ENCODE measurements at places on chromosomes 1 and 21.

DNA sequence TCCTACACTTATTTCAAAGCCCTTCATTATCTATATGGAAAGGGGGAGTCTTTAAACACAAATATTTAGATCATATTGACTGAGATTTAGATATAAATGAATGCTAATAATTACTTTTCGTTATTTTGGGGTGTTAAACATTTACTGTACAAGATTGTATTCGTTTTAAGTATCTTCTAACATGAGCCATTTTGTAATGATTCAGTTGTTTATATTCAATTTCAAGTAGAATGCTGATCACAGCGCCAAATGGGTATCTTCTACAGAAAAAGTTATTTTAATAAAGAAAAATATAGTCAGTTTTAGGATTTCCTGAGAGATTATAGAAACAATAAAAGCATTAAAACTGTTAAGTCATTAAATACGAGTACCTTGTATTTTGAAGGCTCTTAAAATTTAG is 104.5 kb upstream of the HNRNPU start:
- no peak for DNase-seq

DNA sequence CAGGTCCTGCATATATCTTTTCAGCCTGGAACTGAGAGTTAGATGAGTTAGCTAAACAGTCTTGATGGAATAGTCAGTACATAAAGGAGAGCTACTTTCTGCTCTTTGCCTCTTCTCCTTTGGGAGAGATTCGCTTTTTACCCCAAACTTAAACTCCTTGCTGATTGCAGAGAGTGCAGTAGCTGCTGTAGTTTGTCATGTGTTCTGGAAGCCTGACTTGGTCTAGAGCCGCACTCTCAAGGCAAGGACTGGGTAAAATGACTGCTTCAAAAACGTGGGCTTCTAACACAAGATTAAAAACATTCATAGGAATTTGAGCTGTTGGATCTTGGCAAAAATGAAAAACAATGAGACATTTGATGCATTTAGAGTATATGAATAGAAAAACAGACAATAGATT is 351.6 kb downstream of the RYR2 start:
- DNase-seq, result no peak

- DNase-seq, result no peak
These were observed 251.3 kb downstream of the SDCCAG8 start for GRCh38 chr1:243507001-243507671.

GRCh38 chr1:7219031-7219430 is 433.8 kb downstream of the CAMTA1 start:
- DNase-seq, result no peak

DNA sequence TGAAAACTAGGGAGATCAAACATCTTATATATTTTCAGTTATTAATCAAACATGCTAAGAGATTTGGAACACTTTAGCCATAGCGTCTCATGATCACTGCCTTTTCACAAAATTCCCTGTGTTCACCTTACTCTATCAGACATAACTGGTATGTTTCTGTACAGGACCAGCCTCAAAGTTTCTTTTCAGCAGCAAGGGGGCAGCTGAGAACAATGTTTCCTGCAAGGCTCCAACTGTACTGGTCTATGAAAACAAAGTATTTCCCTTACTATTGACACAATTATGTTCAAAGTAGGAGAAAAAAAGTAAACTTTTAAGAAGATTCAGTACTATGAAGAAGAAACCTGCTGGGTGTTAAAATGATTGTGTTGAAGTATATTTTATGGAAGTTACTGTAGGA is 98.5 kb downstream of the ATF6 start:
- DNase-seq, result no peak

- no peak for DNase-seq
These were observed 34.1 kb downstream of the CDCP2 start for GRCh38 chr1:54118704-54119103.

GRCh38 chr1:164846731-164847691 is 288.0 kb downstream of the PBX1 start:
- no peak for DNase-seq

DNA sequence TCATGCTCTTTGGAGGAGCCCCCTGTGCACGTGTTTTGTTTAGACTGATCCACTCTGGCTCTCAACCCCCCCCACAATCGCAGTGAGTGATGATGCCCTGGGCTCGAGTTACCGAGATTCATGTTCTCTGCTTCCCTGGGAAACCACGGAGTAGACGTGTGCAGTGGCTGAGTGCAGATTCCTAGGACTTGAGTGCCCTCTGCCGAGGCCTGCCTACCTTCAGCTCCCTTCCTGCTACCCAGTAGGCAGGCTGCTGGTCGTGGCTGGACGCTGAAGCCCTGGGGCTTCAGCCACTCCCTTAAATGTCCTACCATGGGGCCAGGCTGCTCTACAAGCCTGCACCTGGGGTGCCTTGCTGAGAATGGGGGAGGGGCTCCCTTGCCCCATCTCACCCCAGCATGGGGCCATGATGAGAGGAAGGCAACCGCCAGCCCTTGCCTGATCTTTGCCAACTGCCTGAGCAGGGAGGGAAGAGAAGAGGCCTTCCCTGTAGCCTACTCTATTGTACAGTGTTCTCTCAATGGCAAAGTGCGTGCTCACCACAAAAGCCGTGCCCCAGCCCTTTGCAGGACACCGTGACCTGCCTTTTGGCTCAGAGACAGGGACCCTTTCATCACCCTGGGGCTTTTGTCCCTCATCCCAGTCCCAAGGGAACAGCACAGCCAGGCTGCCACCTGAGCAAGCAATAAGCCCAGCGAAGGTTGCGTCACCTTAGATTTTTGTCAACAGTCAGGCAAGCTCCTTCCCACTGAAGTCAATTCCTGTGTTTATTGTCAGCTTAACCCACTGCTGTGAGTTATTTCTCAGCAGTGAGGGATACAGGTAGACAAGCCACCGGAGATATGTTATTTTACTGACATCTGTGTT is 4.1 kb upstream of the GRIK3 start:
- DNase-seq, result no peak

DNA sequence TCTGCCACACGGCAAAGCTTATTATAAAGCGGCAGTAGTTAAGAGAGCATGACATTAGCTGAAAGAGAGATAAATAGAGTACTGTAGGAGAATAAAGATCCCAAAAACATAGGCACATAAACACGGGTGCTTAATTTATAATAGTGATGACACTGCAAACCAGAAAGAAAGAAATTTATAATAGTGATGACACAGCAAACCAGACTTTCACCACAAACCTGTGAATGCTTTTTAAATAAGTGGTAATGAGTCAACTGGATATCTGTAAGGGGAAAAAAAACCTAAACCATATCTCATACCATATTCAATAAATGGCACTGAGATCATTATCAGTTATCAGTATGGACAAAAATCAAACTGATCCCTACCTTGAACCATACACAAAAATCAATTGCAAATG is 25.5 kb downstream of the USP1 start:
- DNase-seq, result no peak

GRCh38 chr1:91669584-91670350 is 169.1 kb downstream of the CDC7 start:
- no peak for DNase-seq

DNA sequence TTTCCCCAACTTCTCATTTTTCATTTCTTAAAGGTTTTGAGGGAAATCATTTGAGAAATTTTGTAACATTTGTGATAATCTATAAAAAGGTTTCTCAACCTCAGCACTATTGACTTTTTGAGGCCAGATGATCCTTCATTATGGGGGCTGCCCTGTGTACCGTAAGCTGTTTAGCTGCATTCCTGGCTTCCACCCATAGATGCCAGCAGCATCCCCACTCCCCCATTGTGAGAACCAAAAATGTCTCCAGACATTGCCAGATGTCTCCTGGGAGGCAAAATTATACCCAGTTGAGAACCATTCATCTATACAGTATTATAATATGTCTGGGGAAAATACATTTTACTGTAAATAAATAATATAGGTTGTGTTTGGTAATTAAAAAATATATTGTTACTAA is 146.0 kb downstream of the PBX1 start:
- no peak for DNase-seq

GRCh38 chr21:44838039-44838895 is 20.4 kb upstream of the SUMO3 start:
- no peak for DNase-seq

DNA sequence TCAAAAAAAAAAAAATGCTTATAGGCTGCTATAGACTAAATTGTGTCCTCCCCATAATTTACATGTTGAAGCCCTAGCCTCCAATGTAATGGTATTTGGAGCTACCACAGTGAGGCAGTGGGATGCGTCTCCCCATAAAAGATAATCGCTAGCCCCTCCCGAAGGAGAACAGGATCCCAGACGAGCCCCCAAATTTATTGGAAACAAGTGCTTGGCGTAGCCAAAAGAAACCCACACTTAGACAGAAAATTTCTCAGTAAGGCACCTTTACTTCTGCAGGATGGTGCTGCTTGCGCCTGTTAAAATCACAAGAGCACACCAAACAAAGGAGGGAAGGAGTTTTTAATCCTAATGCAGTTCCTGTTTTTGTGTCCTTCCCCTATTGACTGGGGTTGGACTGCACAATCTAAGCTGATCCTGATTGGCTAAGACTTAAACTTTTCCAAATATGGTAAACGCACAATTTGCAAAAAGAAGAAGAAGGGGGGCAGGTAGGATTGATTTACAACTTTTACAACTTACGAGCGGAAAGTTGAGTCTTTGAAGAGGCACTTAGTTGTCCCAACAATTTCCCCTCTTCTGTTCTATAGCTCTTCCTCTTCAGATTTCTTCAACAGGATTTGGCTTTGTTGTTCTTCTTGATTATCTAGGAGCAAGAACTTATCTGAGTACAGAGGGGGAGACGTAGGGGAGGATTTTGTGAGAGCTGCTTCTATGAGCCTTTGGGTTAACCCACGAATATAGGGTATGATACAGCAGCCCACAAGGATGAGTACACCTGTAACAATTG is 3.0 kb upstream of the IPP start:
- DNase-seq, result no peak

DNA sequence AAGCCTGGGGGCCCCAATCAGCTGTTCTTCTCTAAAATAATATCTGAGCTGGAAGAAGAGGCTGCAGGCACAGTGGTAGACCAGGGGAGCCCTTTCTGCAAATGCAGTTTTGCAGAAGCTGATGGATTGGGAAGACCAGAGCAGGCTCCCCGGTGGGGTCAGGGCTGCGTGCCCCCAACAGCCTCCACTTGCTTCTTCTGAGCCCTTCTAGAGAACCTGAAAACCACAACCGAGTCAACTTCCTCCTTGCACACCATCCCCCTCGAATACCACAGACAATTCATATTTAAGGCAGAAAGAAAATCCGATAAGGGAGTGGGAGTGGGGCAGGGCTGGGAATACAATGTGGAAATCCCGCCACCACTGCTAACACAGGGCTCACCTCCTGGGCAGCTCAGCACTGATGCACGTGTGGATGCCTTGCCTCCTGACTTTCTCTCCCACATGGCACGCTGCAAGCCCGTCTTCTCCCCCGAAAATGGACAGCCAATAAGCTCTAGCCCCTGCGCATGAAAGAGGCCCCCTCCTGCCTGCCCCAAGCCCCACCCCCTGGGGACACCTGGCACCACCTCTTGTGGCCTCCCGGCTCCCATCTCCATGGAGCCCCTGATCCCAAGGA is 25.4 kb upstream of the ALDH4A1 start:
- DNase-seq, result peak; percentile 25

DNA sequence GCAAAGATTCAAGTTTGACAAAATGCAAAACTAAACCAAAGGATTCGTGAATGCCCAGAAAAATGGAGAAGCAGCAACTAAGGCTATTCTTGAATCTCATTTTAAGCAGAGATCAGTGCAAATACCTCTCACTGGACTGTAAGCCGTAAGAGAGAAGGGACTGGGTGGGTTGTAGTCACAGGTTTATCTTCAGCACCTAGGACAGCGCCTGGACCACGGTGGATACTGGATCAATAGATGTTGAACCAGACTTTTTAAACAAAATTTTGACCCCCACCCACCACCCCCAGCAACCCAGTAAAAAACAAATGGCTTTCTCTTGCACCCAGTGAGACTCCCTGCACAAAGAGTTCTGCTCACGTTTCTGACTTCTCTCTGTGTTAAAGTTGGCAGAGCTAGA is 347.1 kb downstream of the AJAP1 start:
- no peak for DNase-seq

DNA sequence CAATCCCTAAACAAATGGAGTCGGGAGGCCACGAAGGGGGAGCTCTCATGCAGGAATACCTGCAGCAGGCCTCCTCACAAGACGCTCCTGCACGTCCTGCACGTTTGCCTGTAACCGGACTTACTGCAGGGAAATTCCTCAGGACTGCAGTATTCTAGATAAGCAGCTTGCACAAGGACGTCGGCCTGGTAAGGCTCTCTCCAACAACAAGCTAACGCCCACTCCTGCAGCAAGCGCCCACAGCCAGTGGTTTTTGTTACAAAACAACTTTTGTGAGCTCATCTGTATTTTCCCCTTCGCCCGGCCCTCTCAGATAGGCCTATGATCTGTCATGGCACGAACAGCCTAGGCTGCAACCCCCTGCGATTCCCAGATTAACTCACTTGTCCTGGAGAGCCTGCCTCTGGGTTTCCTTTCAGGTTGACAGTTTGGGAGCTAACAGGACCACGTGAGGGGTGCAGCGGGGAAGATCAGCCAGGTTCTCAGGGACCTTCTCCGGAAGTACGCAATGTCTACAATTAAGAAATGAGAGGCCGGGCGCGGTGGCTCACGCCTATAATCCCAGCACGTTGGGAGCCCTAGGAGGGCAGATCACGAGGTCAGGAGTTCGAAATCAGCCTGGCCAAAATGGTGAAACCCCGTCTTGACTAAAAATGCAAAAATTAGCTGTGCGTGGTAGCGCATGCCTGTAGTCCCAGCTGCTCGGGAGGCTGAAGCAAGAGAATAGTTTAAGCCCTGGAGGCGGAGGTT is 921 bp upstream of the MIB2 start:
- no peak for DNase-seq

- DNase-seq, result no peak
These were observed 92.9 kb upstream of the PPM1J start for GRCh38 chr1:112807999-112808398.

GRCh38 chr1:4613606-4614370 is 40.6 kb upstream of the AJAP1 start:
- no peak for DNase-seq

DNA sequence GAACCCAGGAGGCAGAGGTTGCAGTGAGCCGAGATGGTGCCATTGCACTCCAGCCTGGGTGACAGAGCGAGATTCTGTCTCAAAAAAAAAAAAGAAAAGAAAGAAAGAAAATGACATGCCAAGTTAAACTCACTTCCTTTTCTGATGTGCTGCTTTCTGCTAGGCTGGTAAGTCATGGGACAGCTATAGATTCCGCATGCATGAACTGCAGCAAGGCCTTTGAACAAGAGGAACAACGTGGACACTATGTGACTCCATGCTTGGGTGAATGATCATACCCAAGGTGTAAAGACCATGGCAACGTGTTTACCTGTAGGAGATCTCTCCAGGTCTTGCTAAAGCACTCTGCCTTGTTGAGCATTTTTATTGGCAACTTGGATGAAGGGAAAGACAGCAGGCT is 10.3 kb upstream of the TTF2 start:
- DNase-seq, result no peak

- DNase-seq, result no peak
These were observed 65.9 kb downstream of the KCNK1 start for GRCh38 chr1:233679591-233680373.

DNA sequence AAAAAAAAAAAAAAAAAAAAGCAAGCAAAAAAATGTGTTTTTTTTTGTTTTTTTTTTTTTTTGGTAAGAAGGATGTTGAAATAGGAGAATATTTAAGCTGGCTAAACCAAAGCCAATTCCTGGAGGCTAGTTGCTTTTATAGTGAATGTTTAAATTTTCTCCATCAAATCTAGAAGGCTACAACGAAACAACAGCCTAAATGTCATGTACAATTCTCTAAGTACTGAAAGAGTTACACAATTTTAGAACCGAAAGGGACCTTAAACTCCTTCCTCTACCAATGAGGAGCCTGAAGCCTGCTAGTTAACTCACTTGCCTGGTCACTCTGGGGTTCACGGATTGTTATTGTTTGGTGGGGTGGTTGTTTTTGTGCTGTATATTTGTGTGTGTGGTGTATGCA is 3.5 kb downstream of the WLS start:
- DNase-seq, result no peak

Data from stimulated activated CD8-positive, alpha-beta memory T cell treated with anti-CD3 and anti-CD28 coated beads, Interleukin-15, amount 100 ng/mL, for 48 hours (primary cell).